ENCODE measurements at places on chromosomes 6 and 20. TPM values are rescaled to one million over a fixed set of nuclear protein-coding genes. Genes with fewer than 3 reads are reported as not detected.

The HLA-DOB gene
- polyA plus RNA-seq = not detected

The SNRPB gene
- 289 TPM for polyA plus RNA-seq

The EMILIN3 gene
- 0.30 TPM for polyA plus RNA-seq

The TP53TG5 gene
- not detected for polyA plus RNA-seq

The TNNC2 gene
- 3.8 TPM for polyA plus RNA-seq

The ZC2HC1B gene
- polyA plus RNA-seq = 0.34 TPM

The AGPAT4 gene
- polyA plus RNA-seq = 42.6 TPM

The DNMT3B gene
- polyA plus RNA-seq = 9.0 TPM

The NNAT gene
- 996 TPM for polyA plus RNA-seq

The APOM gene
- 4.4 TPM for polyA plus RNA-seq

The ZSCAN9 gene
- 102 TPM for polyA plus RNA-seq

The AFG1L gene
- polyA plus RNA-seq = 4.5 TPM

The C6orf15 gene
- not detected for polyA plus RNA-seq

The PRSS35 gene
- polyA plus RNA-seq = 0.32 TPM
